ENCODE measurements at places on chromosomes 5 and 9. TPM values are rescaled to one million over a fixed set of nuclear protein-coding genes. Genes with fewer than 3 reads are reported as not detected.

GRCh38 chr5:119583684-119584083 is 45.7 kb upstream of the FAM170A start:
- no peak for DNase-seq

- DNase-seq = no peak
These were observed 99.8 kb downstream of the VAV2 start for GRCh38 chr9:133892193-133892920.

GRCh38 chr5:171975262-171975876 is 31.1 kb downstream of the FBXW11 start:
- peak; percentile 63 for DNase-seq

DNA sequence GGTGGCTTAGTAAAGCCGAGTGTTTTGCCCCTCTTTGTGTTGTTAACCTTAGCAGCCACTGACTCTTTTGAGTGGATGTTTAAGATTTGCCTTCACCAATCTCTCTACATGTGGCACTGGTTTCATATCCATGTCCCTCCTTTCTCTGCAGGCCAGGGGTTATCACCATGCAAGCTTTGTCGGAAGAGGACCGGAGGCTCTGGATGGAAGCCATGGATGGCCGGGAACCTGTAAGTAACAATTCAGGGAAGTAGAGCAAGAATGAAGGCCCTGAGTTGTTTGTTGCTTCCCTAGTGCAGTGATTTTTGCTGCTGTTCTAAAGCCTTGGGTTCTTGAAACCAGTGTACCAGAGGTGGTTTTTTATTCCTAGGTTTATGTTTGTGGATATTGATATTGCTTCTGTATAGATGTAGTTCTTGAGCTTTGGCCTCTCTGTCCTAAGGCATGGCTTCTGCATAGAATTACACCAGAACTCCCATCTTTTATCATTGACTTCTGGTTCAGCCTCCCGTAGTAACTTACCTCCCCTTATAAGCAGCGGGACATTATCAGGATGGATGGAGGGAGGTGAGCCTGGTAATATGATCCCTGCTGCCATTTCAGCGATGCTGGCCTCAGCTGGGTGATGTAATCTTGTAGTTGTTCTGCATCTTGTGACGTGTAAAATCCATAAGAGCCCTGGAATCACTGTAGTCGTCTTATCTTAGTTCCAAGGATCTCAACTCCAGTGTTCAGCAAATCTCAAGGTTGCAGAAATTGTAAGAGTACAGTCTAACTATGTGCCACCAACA is 161.9 kb downstream of the ARHGAP26 start:
- DNase-seq = no peak

DNA sequence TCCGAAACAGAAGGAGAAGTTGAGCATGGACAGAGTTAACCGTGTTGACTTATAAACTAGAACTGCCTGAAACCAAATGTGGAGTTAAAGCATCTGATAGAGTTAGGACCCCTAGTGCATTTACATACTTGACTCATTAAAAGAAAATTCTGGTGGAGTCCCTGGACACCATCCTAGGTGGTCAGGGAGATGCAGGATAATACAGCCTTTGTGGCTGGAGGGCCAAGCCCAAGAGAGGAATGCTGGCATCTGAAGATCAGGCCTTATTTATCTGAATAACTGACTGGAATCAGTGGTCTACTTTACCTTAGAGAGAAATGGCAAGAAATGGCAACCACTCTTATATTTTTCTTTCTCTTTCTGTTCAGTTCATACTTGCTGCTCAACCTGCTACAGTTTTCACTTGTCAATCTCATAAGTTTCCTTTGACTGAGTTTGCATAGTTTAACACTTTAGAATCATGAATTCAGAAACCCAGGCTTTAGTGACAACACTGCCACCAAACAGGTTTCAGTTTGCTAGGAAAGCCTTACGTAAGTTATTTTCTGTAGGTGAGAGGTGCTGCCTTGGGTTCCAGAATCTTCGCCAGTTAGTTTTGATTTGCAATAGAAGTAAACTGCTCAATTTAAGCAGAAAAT is 10.2 kb downstream of the CMYA5 start:
- DNase-seq = no peak

DNA sequence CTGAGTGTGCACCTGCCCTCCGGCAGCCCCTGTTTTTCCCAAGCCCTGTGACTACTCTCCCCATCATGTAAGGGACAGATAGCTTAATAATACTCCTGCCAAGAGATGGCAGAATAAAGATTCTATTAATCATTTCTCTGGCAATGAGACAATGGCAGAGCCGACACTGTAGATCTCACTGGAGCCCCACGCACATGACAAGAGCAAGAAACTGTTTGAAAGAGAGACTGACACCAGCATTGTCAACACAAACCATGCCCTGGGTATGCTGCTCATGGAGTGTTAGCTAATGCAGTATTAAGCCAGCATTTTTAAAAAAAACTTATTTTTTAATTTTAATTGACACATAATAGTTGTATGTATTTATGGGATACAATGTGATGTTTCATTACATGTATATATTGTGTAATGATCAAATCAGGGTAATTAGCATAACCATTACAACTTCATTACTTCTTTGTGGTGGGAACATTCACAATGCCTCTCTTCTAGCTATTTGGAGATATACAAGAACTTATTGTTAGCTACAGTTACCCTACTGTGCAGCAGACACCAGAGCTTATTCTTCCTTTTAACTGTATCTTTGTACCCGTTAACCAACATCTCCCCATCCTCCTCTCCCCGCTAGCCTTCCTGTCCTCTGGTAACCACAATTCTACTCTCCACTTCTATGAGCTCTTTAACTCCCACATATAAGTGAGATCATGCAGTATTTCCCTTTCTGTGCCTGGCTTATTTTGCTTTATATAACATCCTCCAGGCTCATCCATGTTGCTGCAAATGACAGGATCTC is 31.5 kb upstream of the SEMA4D start:
- DNase-seq = no peak

DNA sequence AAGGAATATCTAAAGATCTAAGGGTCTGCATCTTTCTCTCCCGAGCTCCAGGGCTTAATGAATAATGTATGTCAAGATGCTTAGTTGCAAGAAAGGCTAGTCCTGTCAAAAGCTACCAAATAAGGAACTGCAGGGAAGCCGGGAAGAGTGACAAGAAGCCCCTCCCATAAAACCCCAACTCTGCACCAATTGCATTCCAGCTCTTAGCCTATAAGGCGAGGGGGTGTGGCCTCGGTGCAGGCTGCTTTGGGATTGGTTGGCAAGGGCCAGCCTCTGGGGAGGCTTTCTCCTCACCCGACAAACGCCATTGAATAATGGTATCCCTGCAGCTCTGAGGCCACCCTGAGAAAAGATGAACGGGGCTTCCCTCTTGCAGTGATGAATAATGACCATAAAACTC is 416.9 kb downstream of the RAB3C start:
- DNase-seq = peak; percentile 82

DNA sequence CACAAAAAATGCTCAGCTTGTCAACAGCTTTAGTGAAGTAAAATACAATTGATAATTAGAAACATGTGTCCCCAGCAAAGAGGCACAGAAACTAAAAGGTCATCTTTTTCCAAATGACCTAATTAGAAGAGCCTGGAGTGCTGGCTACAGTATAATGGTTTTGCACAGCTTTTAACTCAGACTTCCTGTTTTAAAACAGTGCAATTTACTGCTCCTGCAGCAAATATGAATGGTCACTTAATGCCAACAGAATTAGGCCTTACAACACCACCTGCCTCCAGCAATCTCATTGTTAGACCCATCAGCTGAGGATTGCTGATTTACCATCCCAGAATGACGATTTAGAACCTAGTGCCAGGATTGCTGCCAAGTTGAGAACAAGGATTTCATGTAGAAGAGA is 239.3 kb downstream of the CETN3 start:
- no peak for DNase-seq

DNA sequence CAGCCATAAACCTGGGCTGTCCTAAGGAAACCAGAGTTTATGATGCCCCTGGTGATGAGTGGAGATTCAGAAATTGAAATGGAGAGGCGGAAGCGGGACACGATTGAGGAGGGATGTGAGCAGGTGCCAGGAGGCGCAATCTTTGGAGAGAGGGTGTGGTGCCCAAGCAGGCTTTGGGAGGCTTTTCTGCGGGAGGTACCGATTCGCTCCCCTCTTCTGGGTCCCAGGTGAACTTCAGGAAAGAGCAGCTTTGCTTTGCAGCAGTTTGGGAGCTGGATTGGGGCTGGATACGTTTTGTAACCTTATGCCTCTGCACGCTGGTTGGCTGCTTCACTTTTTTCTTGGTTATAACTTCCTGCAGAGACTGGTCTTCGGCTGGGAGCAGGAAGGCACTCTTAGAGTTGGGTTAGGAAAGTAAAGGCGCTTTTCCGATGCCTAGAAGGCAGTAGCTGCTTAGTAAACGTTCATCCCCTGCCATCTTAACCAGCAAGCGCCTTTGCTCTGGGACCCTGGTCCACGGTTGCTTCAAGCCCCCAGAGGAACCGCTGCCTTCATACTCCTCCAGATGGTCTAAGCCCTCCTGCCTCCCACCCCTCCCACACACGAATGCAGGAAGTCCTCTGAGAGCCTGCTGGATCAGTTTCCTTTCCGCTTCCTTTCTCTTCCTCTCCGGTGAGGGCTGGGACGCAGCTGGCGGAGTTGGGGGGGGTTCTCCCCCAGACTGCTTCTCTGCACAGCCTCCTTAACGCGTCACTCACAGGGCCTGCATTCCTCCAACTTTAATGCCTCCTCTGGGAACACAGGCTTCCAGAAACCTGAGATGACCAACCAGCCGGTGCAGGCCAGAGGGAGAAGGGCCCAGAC is 15.2 kb upstream of the NEK6 start:
- DNase-seq = peak; percentile 67

- DNase-seq = no peak
These were observed at the start of gene SLC45A2 for GRCh38 chr5:33984671-33985124. Gene SLC45A2, minus strand, starts transcription at chr5:33984693. Its CDS starts 110 bp downstream, at chr5:33984583.

DNA sequence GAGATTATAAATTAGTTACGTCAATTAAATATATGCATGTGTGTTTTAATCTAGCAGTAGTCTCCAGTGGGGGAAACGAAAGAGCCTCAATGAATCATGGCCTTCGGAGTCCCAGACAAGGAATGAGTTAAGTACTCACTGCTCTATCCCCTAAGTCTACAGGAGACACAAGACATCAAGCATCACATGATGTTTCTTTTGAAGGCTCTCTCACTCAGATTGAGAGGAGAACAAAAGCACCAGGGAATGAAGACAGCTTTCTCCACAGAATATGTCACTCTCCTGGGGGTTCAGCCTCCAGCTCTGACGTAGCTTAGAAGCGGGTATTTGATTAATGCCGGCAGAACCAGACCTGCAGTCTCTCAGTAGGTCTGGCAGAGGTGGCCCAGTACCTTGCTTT is 381.4 kb downstream of the ACTL7B start:
- no peak for DNase-seq

GRCh38 chr5:161414037-161414436 is 132.5 kb downstream of the GABRB2 start:
- no peak for DNase-seq

DNA sequence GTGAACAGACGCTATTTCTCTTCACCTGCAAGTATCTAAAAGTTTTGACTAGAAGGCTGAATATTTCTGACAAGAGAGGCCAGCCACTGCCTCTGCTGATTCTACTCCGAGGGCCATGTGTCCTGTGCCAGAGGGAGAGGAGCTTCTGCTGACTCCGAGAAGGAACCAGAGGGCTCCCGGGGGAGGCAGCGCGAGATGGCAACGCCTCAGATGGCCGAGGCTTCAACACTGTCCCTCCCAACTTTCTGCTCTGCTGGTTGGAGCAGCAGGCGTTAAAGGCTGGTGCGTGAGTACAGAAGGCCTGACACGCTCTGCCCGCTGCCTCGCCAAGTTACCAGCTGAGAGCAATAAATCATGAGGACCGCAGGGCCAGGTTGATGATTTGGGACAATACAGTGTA is 178.8 kb downstream of the GAPVD1 start:
- DNase-seq = no peak

Gene LCN2
- not detected for total RNA-seq

Gene CTSV
- 256 TPM for total RNA-seq

Gene ZNF366
- total RNA-seq = not detected

Gene ENTREP1
- total RNA-seq = 13.9 TPM

Gene PDE8B
- total RNA-seq = 0.09 TPM

Gene MEIKIN
- total RNA-seq = not detected

Gene SLC4A9
- total RNA-seq = 0.27 TPM

All from endodermal cell (in vitro differentiated cells).